PC-3 (cell line): ENCODE measurements at places on chromosomes 1 and 21. TPM values are rescaled to one million over a fixed set of nuclear protein-coding genes. Genes with fewer than 3 reads are reported as not detected.

C1orf185 gene
- not detected in 2 replicates for total RNA-seq

PLD5 gene
- total RNA-seq, result not detected in 2 replicates

- no peak for DNase-seq
These were observed 735.4 kb downstream of the LTN1 start for GRCh38 chr21:28257276-28257675.

GRCh38 chr1:154453161-154453560 is 48.0 kb downstream of the IL6R start:
- DNase-seq, result no peak

- peak; percentile 88 for DNase-seq
These were observed 16.7 kb upstream of the LYST start for GRCh38 chr1:235883261-235883927.

AMIGO1 gene
- 2.7 and 2.8 TPM in 2 replicates for total RNA-seq

DNA sequence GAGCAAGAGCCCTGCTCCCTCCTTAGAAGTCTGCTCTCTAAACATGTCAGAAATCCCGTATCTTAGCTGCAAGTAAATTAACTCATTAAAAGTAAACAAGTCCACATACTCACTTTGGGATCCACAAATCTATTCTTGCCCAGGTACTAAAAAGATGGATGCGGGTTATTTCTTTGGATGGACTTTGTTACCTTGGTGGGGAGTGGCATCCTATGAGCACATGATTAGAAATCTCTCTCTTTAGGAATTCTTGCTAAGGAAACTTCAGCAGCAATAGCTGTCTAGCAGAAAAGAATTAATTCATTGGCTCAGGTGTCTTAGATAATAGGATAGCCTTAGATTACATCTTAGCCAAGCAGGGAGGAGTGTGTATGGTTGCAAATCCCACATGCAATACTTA is 25.2 kb downstream of the NRDC start:
- no peak for DNase-seq

- DNase-seq, result no peak
These were observed 6.3 kb upstream of the CRYBG2 start for GRCh38 chr1:26359981-26360806.

- DNase-seq, result no peak
These were observed 75.4 kb downstream of the NKAIN1 start for GRCh38 chr1:31164291-31164690.

NES gene
- total RNA-seq, result 58.2 and 70.0 TPM in 2 replicates

DNA sequence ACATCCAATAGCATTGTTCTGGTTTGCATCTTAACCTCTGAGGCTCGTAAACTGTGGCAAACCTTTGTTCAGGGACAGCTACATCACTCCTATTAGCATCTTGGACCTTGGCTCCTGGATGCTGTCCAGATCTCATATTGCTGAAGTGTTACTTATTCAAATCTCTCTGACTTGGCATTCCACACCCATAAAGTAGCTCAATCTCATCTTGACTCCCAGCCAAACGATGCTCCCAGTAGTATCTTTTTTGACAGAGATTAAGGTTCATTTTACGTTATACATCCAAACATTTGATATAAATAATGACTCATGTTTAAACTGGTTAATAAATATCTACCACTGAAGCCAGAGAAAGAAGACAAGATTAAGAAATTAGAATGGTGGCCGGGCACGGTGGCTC is 4.4 kb upstream of the FLVCR1 start:
- DNase-seq, result peak; percentile 7

- DNase-seq, result no peak
These were observed 27.1 kb downstream of the MTF2 start for GRCh38 chr1:93106226-93106625.

MRPL55 gene
- total RNA-seq, result 343 and 375 TPM in 2 replicates

GRCh38 chr1:13916530-13916929 is 216.5 kb downstream of the PRDM2 start:
- DNase-seq, result no peak

INTS11 gene
- total RNA-seq, result 254 and 324 TPM in 2 replicates

GRCh38 chr1:234083460-234083859 is 179.0 kb downstream of the SLC35F3 start:
- no peak for DNase-seq

DNA sequence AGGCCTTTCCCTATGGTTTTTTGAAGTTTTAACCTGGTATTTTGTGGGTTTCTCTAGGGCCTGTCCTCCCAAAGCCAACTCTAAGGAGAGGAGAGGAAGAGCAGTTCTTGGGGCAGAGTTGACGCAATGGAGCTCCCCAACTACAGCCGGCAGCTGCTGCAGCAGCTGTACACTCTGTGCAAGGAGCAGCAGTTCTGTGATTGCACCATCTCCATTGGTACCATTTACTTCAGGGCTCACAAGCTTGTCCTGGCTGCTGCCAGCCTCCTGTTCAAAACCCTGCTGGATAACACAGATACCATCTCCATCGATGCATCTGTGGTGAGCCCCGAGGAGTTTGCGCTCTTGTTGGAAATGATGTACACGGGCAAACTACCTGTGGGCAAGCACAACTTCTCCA is 38.2 kb downstream of the ZBTB40 start:
- DNase-seq, result no peak

DNA sequence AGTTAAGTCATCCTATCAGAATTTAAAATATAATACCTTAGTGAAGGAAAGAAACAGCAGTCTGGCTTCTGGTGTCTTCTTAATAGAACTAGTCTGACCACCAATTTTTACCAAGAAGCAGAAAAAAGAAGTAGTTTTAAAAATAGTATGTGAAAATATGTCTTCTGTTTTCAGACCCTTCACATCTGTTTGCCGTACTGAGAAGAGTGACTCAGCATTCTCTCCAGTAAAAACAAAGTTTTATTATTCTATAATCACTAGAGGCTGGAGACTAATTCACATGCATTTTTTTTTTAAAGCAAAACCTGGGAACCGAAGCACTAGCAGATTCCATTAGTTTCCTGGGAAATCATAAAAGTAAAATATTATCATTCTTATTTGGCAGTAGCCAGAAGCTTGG is 163.8 kb downstream of the COL24A1 start:
- peak; percentile 13 for DNase-seq

HPDL gene
- not detected in 2 replicates for total RNA-seq

GRCh38 chr1:32001863-32002262 is 11.8 kb upstream of the KHDRBS1 start:
- DNase-seq, result no peak

GRCh38 chr1:247317702-247318101 is 14.0 kb downstream of the ZNF496 start:
- DNase-seq, result no peak

C1QA gene
- not detected in 2 replicates for total RNA-seq

TNFRSF8 gene
- 0.12 TPM in 1 of 2 replicates, not detected in the other for total RNA-seq

EDN2 gene
- total RNA-seq, result 0.36 TPM in 1 of 2 replicates, not detected in the other

CTTNBP2NL gene
- 3.7 and 9.8 TPM in 2 replicates for total RNA-seq

- DNase-seq, result peak; percentile 17
These were observed 6.2 kb downstream of the GPR3 start for GRCh38 chr1:27398405-27399149.

IFNGR2 gene
- total RNA-seq, result 35.7 and 37.8 TPM in 2 replicates

DNA sequence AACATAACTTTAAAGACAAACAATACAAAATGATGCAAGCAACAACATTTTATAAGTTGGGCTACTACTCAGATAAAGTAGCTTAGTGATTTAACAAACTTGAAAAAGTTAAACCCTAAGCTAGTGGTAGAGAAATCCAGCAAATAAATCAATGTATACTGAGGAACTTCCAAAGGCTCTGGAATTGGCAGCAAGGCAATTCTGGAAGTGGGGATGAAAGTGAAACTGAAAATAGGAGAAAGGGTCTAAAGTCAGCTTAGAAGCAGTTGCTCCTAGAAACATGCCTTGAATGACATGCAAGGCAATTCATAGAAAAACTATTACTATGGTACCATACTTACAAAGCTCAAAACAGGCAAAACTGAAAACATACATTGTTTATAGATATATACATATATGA is 90.0 kb upstream of the CAMK1G start:
- no peak for DNase-seq

IL22RA1 gene
- total RNA-seq, result 1.2 TPM in 2 replicates

GRCh38 chr1:231626951-231627614 is 493 bp downstream of the DISC1 start:
- DNase-seq, result peak; percentile 59

DNA sequence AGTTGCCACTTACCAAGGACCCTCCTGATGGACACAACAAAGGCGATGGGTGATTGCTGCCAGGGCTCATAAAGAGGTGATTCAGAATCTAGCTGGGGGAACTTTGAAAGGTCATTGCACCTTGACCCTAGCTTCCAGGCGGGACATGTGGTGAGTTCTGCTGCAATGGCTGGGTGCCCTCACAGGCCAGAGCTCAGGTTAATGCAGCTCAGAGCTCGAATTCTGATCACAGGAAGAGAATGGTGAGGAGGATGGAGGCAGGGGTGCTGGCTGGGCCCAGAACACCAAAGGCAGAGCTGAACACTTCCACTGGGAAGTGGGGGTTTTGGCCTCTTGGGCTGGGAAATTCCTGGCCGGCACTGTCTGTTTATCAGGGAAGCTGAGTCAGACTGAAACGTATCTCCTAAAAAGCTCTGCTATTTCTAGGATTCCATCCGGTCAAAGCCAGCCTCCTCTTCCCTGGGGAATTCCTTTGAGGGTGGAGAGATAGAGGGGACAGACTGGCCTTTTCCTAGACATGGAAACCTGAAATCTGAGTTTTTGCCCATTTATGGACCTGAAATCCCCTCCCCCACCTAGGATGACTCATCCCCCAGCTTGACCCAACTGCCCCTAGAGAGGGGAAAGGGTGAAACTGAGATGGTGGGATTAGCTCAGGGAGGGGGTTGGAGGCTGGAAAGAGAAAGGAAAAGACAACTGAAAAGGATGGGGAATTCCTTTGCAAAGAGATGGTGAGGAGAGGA is 27.2 kb downstream of the NUAK2 start:
- peak; percentile 87 for DNase-seq
